NCI-H1694 (cell line): ENCODE measurements at places on chromosomes 11 and 22.

DNA sequence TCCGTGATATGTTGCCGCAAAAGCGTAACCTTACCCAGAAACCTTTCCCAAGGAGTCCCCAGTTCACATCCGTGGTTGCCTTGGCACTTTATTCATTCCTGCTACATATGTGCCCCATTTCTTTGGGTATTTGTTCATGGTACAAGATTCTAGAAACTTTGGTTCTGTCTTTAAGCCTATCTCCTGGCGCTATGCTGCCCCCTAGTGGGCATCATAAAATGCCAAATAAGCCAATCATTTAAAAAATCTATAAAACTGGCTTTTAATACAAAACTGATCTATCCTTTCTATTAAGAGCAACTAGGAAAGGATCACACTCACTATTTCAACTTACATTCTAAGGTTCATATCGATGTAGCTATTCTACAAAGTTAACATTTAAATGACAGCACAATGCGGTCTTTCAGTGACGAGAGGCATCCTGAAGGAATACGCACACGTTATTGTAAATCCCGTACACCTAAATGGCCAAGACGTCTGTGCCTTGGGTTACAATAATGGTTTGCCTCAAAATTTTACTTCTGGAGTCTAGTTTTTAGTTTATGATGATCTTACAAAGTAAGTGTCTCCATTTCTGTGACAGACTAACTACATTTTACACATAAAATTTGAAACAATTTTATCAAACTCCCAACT is 16.2 kb downstream of the PIWIL3 start:
- peak; percentile 34 for DNase-seq

GRCh38 chr11:59899532-59899931 is 20.9 kb downstream of the OOSP3 start:
- no peak for DNase-seq

DNA sequence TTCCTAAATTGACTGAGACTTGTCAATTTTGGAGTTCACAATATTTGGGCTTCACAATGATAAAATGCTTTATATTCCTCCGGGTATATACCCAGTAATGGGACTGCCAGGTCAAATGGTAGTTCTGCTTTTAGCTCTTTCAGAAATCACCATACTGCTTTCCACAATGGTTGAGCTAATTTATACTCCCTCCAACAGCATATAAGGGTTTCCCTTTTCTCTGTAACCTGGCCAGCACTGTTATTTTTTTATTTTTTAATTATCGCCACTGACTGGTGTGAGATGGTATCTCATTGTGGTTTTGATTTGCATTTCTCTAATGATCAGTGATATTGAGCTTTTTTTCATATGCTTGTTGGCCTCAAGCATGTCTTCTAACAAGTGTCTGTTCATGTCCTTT is 21.8 kb downstream of the NARS2 start:
- DNase-seq: no peak

DNA sequence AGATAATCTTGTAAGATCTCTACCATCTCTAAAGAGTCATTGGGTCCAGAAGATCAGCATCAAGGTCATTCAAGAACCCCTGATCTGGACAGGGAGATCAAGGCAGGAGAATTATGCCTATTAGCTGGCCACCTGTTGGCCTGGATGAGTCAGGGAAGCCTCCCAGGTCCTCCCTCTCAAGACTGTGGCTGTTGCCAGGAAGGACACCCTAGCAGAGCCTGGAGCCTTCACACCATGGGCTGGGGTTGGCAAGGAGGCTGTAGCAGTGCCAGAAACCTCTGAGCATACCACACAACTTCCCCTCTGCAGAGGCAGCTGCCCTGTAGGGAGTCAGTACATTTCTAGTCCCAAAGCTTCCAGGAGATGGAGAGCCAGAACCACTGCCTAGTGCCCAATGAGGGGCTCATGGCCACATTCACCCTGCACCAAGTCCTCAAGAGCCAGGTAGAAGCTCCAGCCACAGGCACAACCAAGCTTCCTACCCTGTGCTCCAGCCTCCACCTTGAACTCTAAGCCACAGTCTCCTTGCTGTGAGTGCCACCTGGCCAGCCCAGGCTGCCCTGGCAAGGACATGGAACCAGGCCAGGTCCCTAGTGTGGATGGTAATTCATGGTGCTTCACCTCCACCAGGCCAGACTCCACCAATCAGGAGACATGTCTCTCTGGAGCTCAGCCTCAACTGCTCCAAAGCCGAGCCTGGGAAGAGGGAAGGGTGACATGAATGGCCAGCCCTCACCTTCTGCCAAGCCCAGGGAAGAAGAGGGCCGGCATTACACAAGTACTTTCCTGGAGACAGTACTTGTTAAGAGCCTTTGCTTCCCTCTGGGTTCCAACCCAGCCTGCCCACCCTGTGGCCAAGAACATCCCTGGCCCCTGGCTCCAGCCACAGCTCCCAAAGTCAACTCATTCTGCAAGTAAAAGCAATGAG is 124.3 kb downstream of the BUD13 start:
- DNase-seq: no peak

GRCh38 chr22:35470903-35471321 is 69.7 kb upstream of the RASD2 start:
- DNase-seq: no peak

DNA sequence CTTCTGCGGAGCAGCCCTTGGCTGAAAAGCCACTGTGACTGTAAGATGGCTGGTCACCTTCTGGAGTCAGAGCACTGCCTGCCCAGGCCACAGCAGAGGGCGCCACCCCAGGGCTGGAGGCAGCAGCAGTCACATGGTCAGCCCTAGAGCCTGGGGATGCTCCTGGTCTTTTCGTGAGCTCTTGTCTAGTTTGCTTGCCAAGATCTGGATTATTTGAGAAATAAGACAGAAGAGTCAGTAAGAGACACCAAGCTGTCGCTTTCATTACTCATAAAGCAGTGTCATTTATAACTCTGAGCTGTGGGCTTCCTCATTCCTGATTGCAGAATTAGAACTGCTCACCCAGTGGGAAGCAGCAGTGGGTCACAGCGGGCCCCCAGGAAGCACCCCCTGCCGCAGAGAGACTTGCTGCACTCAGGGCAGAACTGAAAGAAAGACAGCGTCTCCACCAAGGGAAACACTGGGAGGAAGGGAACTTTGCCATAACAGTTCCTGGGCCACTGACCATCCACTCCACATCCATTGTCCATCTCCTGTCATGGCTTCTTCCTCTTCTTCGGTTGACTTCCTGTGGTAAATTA is 56.7 kb downstream of the PPP6R2 start:
- DNase-seq: no peak

- DNase-seq: no peak
Observed at GRCh38 chr22:49590381-49590780, 237.3 kb downstream of the BRD1 start.

DNA sequence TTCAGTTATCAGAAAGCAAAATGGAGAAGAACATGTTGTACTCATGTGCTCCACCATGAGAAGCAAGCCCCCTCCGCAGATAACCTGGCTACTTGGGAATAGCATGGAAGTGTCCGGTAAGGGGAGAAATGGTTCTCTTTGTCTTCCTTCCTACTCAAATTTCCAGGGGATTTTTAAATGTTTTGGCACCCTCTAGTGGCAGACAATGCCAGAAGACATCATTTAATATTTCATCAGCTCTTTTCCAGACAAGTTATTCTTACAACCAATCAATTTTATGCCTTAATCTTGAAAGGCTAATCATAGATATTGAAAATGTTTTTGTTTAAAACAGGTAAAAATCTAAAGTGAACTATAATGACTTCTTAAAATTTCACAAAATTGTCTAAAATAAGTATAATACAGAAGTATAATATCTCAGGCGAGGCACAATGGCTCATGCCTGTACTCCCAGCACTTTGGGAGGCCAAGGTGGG is 15.7 kb downstream of the CRTAM start:
- DNase-seq: peak; percentile 23

DNA sequence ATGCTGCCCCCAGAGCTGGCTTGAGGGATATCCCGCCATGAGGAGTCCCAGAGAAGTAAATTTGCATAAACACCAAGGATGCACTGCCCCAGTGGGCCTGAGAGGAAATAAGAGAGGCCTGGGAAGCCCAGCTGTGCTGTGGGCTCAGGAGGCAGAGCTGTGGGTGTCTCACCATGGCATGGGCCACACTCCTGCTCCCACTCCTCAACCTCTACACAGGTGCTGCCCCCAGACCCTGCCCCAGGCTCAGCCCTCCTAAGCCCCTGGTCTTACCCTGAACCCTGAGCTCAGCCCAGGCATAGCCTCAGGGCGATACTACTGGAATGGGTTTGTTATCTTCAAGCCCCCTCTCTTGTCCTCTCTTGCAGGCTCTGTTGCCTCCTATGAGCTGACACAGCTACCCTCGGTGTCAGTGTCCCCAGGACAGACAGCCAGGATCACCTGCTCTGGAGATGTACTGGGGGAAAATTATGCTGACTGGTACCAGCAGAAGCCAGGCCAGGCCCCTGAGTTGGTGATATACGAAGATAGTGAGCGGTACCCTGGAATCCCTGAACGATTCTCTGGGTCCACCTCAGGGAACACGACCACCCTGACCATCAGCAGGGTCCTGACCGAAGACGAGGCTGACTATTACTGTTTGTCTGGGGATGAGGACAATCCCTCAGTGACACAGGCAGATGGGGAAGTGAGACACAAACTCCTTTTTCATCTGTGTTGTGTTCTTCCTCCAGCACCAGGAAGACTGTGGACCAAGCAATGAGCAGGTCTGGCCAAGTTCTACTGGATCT is 59.9 kb downstream of the GGTLC2 start:
- DNase-seq: no peak

DNA sequence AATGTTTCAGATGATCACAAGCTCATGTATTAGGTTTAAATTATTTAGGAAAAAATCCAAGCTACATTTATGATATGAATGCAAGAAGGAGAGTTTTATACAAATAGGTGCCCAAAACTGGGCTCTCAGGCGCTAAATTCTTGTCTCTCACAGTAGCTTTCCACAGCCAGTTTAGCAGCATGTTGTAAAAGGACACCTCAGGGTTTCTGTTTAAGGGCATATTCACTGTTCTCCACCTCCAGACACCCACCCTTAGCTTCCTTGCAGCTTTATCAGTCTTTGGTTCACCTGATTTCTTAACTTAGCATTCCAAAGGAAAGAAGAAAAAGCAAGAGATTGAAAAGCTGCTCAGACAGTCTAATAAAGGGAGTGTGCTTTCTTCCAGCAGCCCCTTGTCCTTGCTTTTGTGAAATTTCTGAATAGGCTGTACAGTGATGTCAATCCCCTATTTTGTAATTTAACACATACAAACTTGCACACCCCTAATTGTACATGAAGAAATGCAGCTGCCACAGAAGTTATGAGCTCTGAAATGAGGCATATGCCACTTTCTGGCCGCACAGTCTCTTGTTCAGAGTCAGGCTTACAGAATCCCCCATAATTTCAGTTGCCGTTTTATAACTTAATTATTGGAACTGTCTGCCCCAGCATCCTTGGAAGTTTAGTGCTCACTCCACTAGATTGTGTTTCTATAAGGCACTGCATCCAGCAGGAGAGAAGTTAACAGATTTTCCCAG is 262.1 kb downstream of the DDX10 start:
- DNase-seq: no peak

GRCh38 chr22:46971099-46971763 is 208.8 kb downstream of the TBC1D22A start:
- DNase-seq: no peak

DNA sequence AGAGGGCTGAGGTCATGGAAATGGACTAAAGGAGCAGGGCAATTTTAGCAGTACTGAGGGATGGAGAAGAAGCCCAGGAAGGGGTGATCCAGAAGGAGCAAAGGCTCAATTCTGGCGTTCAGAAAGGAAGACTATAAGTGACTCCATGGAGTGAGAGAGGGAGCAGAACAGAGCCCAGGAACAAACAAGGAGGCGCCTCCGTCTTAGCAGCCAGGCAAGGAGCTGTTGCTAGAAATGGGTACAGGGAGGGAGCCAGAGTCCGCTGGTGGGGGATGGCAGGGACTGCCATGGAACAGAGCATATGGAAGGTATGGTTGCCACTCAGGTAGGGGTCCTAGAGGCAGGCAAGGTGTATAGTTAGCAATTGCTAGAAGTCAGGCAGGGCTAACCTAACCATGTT is 20.5 kb upstream of the STK33 start:
- DNase-seq: no peak

- no peak for DNase-seq
Observed at GRCh38 chr22:50031189-50032091, 18.9 kb upstream of the IL17REL start.

- DNase-seq: no peak
Observed at GRCh38 chr11:13291800-13292199, 14.2 kb downstream of the BMAL1 start.

DNA sequence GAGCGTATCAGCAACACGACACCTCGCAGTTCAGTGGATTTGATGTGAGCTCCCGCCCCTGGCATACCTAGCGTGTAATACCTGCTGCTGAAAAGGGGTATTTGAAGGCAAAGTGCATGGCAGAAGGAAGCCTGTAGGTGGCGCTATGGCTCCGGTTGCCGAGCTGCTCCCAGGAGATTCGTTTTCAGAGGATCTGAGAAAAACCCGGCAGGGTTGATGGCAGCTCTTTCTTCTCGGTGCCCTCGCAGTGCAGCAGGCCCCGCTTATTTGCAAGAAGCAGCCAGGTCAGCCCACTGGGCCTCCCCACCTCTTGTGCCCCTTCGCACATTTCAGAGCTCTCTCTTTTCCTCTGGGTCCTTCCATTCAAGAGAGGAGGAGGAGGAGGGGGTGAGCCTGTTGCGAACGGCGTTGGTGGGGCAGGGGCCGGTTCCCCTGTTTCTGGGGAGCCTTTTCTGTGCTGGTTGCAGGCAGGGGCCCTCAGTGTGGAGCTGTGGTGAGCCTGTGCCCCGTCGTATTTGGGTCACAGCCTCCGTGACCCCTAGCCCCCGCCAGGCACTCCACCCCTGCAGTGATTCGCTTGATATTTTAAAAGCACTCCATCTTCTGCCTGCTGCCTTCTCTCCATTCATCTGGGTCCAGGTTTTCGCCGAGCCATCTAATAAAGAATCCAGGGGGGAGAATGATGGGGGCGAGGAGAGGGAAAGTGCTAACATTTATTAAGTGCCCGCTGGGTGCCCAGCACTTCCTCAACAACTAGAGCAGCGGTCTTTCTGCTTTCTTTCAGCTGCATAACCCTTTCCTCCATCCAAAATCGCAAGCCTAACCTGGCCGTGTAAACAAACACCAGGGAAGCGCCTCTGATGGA is 85.3 kb upstream of the SYT13 start:
- peak; percentile 82 for DNase-seq

GRCh38 chr11:31809857-31810778 is 1.0 kb downstream of the PAX6 start:
- no peak for DNase-seq

- no peak for DNase-seq
Observed at GRCh38 chr22:19605508-19606331, 81.5 kb upstream of the CLDN5 start.

GRCh38 chr11:134258577-134258976 is 5.2 kb downstream of the ACAD8 start:
- DNase-seq: no peak

DNA sequence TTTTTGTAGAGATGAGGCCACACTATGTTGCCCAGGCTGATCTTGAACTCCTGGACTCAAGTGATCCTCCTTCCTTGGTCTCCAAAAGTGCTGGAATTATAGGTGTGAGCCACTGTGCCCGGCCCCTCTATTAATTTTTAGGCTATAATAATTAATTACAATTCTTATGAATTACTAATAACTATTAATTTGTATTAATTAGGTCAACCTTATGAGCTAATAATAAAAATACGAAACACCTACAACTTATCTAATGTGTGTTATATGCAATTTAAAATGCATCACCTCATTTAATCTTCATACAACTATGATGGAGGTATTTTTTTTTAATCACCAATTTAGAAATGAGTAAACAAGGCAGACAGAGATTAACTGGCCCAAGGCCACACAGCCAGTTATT is 26.2 kb downstream of the LRP4 start:
- no peak for DNase-seq
